ENCODE measurements at places on chromosomes 4 and X.

- no peak for DNase-seq
These were observed 116.1 kb downstream of the GPC3 start for GRCh38 chrX:133869270-133869669.

GRCh38 chr4:80731436-80731835 is 299.1 kb upstream of the BMP3 start:
- no peak for DNase-seq

DNA sequence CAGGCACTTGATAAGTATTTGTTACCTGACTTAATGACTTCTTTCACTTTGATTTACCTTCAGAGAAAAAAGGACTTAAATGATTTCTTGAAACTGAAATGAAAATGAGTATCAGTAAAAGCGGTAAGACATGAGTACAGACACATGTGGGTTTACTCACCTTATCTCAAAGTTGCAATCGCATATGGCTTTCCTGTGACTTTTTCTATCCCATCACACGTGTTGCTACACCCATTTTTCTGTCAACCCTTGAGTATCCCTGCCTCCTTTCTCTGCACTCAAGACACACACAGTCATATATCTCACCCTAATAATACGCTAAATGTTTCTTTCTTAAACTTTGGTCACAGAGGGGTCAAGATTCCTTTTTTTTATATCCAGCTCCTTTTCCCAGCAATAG is 11.0 kb upstream of the ARHGEF38 start:
- DNase-seq: no peak

- DNase-seq: no peak
These were observed 226.3 kb upstream of the ANKRD50 start for GRCh38 chr4:124938836-124939235.

DNA sequence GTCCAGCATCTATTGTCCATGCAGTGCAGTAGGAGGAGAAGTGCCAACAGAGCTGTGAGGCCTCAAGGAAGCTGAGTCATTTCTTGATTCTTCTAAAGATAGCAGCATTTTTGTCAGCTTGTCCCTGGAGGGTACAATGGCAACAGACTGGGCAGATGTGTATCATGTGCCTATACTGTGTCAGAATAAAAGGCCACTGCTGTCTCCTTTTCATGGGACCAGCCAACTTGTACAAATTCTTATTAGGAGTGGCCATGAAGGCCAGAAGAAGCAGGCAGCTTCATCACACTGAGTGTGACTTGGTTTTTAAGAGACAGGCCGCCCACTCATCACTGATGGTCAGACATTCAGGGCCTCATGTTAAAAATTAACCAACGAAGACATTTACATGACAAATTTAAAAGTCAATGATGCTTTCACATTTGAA is 185.0 kb upstream of the FAM241A start:
- no peak for DNase-seq

GRCh38 chrX:106263817-106264216 is 95.7 kb downstream of the PWWP3B start:
- DNase-seq: no peak

DNA sequence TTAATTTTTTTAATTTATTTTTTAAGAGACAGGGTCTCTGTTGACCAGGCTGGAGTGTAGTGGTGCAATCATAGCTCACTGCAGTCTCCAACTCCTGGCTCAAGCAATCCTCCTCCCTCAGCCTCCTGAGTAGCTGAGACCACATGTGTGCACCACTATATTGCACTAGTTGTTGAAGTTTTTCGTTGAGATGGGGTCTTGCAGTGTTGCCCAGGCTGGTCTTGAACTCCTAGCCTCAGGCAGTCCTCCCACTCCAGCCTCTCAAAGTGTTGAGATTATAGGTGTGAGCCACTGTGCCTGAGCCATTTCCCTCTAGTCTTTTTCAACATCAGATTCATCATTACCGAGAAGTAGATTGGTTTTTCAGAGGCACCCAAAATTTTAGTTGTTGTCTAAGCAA is 165.7 kb downstream of the DCLK2 start:
- no peak for DNase-seq

DNA sequence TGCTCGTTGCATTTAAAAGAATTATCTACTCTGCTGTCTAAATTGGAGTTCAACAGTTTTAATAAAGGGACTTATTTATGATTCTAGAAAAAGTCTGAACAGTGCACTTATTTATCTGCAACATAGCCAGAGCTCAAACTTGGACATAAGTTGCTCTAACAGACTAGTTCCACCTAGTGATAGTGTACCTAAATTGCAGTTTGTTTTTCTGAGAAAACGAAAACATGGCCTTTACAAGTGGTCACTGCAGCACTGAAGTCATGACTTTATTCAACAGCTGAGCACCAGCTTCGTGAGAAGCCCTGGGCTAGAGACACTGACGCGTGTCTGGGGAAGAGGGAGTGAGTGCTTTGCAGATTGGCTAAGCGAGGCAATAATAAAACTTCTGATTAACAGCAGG is 77.3 kb upstream of the IGSF1 start:
- DNase-seq: no peak

DNA sequence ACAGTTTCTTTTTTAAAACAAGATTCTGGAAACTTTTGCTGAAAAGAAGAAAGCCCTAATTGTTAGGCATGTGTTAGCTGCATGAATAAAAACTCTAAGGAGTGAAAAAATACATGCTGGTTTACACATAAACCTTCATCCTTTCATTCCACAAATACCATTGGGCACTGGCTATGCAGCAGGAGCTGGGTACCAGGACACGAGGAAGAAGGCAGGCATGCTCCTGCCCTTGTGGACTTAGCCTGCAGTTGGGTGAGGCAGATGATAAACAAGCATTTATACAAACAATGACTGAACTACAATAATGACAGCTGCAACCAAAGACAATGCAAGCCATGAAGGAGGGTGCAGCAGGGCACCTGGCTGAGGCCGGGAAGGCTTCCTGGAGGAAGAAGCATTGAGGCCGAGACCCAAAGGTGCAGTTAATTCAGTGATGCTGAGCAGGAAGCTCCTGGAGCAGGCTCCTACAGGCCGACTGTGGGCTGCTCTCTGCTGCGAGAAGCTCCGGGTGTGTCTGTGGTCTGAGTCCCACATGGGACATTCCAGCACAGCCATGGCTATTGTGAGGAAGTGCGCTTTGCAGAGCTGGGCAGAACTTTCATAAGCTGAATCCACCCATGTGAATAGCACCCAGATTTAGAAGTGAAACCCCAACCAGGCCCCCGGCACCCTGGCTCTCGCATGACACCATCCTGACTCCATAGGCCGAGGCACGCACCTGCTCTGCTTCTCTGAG is 44.0 kb upstream of the MXD4 start:
- DNase-seq: no peak

- no peak for DNase-seq
These were observed 13.5 kb downstream of the TIMP1 start for GRCh38 chrX:47595716-47596251.

DNA sequence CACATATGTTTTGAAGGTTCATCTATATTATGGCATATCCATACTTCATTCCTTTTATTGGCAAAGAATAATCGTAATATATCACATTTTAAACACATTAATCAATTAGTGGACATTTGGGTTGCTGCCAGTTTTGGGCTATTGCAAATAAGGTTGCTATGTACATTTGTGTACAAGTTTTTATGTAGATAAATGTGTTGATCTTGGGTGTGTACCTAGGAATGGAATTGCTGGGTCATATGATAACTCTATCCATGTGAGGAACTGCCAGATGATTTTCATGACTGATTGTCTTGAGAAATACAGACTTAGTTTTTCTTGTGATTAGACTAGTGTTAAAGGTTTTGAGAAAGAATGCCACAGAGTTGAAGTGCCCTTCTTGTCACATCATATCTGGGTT is 99.2 kb upstream of the RAB40AL start:
- no peak for DNase-seq

GRCh38 chr4:37715889-37716402 is 29.8 kb upstream of the RELL1 start:
- DNase-seq: no peak

DNA sequence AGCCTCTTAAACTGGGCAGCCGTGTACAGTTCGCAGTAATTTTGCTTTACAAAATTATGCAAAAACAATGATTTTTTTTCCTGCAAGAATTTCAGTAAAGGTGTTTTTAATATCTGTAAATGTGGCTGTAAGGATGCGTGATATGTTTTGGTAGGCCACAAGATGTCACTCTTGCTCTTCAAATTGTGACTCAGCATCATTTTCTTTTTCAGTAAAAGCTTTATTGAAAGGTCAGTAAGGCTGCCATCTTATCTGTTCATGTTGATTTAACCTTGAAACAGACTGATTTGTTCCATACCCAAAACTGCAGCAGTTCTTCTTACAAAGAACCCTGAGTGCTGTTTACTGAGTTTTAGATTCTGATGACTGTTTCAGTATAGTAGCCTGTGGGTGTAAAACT is 39.9 kb downstream of the TXLNG start:
- DNase-seq: no peak

GRCh38 chr4:185093603-185094002 is 49.5 kb upstream of the SLC25A4 start:
- no peak for DNase-seq

GRCh38 chrX:960821-961220 is 251.6 kb downstream of the CRLF2 start:
- no peak for DNase-seq

DNA sequence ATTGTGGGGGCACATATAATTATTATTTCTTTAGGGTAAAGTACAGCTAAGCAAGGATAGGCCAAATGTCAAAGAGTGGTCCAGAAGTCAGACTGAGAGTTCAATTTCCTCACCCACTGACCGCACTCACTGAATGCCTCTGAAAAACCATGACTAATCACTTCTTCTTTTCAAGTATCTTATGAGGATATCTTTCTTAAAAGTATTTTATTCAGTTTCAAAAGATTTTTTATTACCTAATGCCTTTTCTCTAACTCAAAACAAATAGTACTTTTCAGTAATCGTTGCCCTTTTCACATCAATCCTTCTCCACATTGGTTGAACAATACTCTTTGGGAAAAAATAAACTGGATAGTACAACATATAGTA is 61.7 kb upstream of the CAMK2D start:
- no peak for DNase-seq

DNA sequence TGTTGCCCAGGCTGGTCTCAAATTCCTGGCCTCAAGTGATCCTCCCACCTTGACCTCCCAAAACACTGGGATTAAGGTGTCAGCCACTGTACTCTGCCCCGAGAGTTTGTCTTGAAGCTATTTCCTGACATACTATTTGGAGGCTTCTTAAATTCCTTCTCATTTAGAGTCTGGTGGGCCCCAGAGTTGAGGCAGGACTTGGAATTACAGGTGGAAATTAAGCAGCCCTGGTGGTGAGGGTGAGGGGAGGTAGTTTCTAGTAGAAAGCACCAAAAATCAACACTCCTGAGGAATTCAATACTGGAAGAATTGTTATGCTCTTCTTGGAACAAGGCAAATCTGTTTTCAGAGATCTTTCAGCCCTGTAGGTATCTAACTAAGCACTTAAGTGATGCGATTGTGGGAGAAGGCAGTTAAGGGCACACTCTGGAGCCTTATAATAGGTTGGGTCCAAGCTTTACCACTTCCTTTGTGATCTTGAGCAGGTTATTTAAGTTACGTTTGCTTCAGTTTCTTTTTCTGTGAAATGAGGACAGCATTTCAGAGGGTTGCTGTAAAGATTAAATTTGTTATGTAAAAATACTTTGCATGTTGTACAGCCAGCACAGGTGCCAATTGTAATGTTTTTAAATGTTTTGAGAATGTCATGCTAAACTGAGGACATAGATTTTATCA is 200.7 kb downstream of the SOWAHB start:
- no peak for DNase-seq

GRCh38 chr4:56371426-56372220 is 15.7 kb downstream of the AASDH start:
- no peak for DNase-seq

GRCh38 chrX:153476666-153477363 is 6.4 kb upstream of the HAUS7 start:
- DNase-seq: no peak

DNA sequence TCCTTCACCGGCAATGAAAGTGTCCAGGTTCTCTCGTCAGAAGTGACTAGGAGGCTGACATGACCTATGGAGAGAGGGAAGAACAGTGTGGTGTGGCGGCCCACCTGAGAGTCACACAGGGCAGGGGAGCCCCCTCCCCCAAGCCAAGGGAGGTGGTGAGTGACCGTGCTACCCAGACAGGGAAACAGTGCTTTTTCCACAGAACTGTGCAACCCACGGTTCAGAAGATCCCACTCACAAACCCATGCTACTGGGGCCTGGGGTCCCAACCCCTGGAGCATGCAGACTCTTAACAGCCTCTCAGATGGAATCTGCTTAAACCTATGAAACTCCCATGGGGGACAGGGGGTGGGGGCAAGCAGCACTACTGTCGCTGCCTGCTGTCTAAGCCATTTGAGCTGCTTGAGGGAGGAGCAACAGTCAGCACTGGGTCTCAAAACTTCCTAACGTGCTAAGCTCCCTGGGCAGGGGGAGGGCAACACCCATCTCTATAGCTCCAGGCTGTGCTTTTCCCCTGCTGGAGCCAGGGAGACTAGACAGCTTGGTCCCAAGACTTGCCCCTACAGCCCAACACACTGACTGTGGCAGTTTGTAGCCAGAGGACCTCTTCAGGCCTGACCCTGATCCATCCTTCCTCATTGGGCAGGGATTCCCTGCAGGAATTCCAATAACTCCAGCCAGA is 850.4 kb upstream of the AADAT start:
- no peak for DNase-seq

GRCh38 chr4:121535351-121535750 is 154.5 kb upstream of the QRFPR start:
- DNase-seq: no peak

DNA sequence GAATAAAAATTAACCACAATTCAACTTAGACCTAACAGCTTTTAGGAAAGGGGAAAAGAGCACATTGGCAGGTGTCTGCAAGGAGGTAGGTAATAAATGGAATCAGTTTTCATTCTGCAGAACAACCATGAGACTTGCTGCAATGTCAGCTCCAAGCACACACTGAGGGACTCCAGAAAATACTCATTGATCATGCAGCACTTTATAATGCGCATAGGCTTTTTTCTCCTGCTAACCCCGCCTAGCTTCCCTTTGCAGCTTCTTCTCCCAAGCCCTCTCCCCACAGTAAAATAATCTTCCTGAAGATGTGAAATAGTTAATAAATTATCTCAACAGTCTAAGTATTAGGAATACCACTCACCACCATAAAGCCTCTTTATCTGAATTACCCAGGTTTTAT is 36.9 kb downstream of the ANKRD17 start:
- DNase-seq: no peak

Data from stimulated activated CD4-positive, alpha-beta T cell treated with anti-CD3 and anti-CD28 coated beads, TNF-alpha, amount 100 ng/mL, for 1 hour (primary cell).